AML-193 (cell line): ENCODE measurements at places on chromosomes 3 and 15.

- no peak for DNase-seq
Observed at GRCh38 chr15:69625328-69625727, 172.7 kb downstream of the RPLP1 start.

- DNase-seq, result no peak
Observed at GRCh38 chr3:141413391-141413790, 45.1 kb downstream of the ZBTB38 start.

DNA sequence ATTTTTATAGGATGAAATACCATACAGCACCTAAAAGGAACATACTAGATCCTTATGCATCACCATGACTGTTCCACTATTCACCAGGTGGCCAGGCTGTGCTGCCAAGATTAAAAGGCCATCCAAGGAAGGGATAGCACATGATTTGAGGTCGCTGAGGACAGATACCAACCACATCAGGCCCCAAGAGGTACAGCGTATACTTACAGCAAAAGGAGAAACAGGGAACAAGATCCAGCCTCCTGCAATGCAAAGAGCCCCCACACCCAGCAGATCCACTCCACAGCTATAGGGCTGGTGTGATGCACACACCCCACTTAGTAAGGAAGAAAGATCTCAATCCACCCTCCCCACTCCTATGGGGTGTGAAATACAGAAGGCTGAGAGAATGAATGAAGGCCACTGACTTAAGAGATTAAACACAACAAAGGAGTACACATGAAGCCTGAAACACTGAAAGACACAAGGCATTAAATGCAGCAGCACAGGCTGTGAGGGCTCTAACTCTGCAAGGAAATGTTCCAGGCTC lies 32.0 kb upstream of the ZNF445 start:
- DNase-seq, result peak; percentile 50

DNA sequence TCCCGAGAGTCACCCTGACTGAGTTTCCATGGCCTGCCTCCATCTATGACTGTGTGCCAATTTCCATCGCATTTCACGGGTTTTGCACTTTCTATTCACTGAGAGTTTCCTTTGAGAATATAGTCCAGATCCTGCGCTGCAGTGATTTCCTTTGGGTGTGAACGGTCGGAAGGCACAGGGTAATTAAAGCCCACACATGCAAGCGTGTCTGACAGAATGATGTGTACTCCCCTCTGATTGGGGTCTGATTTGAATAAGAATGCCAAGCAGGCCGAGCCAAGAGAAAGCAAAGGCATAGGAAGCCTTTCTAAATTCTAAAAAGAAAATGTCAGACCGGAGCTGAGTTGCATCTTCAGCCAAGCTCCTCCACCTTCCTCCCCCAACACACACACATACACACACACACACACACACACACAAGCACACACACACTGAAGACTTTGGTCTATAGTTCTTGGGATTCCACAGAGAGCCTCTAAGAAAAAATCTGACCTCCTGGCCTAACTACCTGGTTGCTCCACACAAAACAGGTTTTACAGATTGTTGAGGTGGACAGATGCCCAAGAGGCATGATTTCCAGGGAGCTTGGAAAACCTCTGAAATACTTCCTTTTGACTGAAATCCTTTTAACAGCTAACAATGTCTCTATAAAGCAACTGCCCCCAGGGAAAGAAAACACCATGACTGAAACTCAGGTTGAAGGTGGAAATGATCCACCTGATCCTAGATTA lies 59.7 kb upstream of the LRRN1 start:
- DNase-seq, result no peak

- DNase-seq, result peak; percentile 80
Observed at GRCh38 chr3:44988073-44988472, 12.0 kb downstream of the EXOSC7 start.
